ENCODE measurements at places on chromosomes 16 and 17. TPM values are rescaled to one million over a fixed set of nuclear protein-coding genes. Genes with fewer than 3 reads are reported as not detected.

Gene MMP25
- 57.3 TPM for polyA plus RNA-seq

Gene OTOP2
- not detected for polyA plus RNA-seq

Gene B3GNT9
- 2.5 TPM for polyA plus RNA-seq

Gene ASPHD1
- polyA plus RNA-seq, result 3.0 TPM

Gene MCRIP2
- polyA plus RNA-seq, result 57.6 TPM

Gene BIRC5
- polyA plus RNA-seq, result 0.40 TPM

Gene MT1F
- 84.5 TPM for polyA plus RNA-seq

Gene ABCC11
- polyA plus RNA-seq, result 0.49 TPM

Gene TCAP
- polyA plus RNA-seq, result 0.48 TPM

Gene ACE
- 5.7 TPM for polyA plus RNA-seq

Gene KRT222
- polyA plus RNA-seq, result 15.9 TPM

Gene SLC52A1
- not detected for polyA plus RNA-seq

Gene KRTAP4-6
- polyA plus RNA-seq, result not detected

Gene ACSM5
- 16.9 TPM for polyA plus RNA-seq

Gene GAST
- polyA plus RNA-seq, result not detected

Gene RASD1
- 608 TPM for polyA plus RNA-seq

Gene PPP1R1B
- 40.4 TPM for polyA plus RNA-seq

Gene TMC7
- 1.3 TPM for polyA plus RNA-seq

Gene SUPT6H
- polyA plus RNA-seq, result 16.3 TPM

Gene MYL11
- polyA plus RNA-seq, result 1.3 TPM

Gene KIF22
- 29.8 TPM for polyA plus RNA-seq

Gene CX3CL1
- 30.1 TPM for polyA plus RNA-seq

Gene ATAD5
- polyA plus RNA-seq, result 0.34 TPM

Gene ATP2A1
- 0.39 TPM for polyA plus RNA-seq

Gene KRT26
- not detected for polyA plus RNA-seq

Gene FBXW10
- polyA plus RNA-seq, result 0.12 TPM

Gene CXCL16
- 13.3 TPM for polyA plus RNA-seq

Gene CNTNAP1
- polyA plus RNA-seq, result 8.3 TPM

Gene SEZ6
- polyA plus RNA-seq, result 0.21 TPM

Gene KRT37
- polyA plus RNA-seq, result not detected

Gene GPS1
- 77.5 TPM for polyA plus RNA-seq

Gene TEKT1
- not detected for polyA plus RNA-seq

Gene CDC42EP4
- polyA plus RNA-seq, result 52.6 TPM

Gene TTC19
- 17.2 TPM for polyA plus RNA-seq

Gene SPATA32
- polyA plus RNA-seq, result 0.05 TPM

Gene KRTAP4-3
- not detected for polyA plus RNA-seq

Gene LPO
- polyA plus RNA-seq, result 1.3 TPM

Gene TBC1D3G
- not detected for polyA plus RNA-seq

Gene BRIP1
- 0.25 TPM for polyA plus RNA-seq

Gene CTF1
- 9.2 TPM for polyA plus RNA-seq

Measured in adipose tissue (tissue), 3 donors.